Stimulated activated CD4-positive, alpha-beta T cell treated with anti-CD3 and anti-CD28 coated beads, Interleukin-12 subunit alpha, Interleukin-12 subunit beta, amount 100 ng/mL, for 48 hours (primary cell): ENCODE measurements at places on chromosomes 7 and 10.

GRCh38 chr7:34031156-34031555, 125.8 kb downstream of the BMPER start:
- DNase-seq = no peak

DNA sequence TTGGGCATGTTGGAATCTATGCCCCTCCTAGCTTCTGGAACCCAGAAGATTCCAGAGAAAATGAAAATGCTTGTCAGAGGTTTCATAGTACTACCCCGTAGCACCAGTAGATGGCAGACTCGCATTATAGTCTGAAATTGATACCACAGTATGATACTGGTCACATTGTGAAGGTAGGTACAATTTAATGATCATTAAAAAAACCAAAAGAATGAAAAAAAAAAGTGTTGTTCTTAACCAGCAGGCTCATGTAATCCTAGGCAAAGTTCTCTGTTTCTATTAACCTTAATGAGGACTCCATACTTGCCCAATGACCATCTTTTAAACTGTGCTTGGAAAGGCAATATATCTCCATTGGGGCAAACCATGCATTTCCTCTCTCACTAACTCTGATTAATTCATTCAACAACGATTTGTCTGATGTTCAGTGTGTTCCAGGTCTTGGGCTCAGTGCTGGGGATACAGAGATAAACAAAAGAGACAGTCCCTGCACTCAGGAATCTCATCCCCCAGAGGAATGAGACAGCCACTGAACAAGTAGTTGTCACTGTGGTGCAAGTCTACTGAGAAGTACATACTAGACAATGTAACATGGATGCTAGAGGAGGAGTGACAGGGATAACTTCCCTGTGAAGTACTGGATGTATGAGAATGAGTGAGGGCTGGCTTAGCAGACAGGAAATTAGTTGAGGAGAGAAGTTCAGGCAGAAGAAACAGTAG, 223.5 kb upstream of the PHYHIPL start:
- DNase-seq = no peak

GRCh38 chr7:27178366-27178765, 4.2 kb upstream of the HOXA10 start:
- DNase-seq = no peak

DNA sequence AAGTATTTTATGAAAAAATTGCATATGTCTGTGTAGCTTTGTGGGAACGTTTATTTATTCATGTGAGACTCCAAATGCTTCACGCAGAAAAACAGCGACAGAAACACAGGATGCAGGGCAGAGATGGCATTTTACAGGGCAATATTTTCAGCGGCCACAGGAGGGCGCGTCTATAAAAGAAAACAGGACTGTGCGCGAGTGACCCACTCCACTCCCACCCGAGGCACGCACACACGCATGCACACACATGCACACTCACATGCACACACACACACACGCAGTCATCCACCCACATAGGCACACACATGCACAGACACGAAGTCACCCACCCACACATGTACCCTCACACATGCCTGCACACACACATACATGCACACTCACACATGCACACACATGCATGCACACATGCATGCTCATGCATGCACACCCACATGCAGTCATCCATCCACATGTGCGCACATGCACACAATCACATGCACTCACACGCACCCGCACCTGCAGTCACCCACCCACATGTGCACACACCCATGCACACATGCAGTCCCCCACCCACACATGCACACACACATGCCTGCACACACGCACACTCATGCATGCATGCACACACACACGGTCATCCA, 96.3 kb downstream of the DNAJB6 start:
- peak; percentile 32 for DNase-seq

GRCh38 chr7:116214921-116215320, 4.6 kb downstream of the TES start:
- no peak for DNase-seq

DNA sequence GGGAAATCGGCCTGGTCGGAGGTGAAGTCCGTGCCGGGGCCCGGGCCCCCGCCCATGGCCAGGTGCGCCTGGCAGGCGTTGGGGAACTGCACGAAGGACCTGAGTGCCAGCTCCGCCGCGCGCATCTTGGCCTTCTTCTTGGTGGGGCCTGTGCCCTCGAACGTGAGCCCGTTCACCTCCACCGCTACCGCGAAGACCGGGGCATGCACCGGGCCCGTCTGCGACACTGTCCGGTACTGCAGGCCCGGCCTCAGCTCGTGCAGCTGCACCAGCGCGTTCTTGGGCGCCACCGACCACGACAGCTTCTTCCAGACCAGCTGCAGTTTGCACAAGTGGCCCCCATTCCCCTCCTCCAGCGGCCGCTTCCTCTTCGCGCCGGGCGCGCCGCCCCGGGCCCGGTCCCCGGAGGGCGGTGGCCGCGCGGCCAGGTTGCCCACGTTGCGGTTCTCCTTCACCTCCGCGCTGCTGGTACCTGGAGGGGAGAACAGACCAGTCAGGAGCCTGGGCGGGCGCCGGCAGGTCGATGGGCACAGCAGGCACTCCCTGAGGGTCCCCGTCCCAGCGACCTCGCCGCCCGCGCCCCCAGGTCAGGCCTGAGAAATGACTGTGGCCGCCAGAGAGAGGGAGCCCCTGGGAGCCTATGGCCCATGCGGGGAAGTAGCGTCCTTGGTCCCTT, 307.4 kb downstream of the WDR37 start:
- DNase-seq = no peak

- DNase-seq = no peak
These were observed 170.4 kb downstream of the PRKAG2 start for GRCh38 chr7:151706277-151707104.

DNA sequence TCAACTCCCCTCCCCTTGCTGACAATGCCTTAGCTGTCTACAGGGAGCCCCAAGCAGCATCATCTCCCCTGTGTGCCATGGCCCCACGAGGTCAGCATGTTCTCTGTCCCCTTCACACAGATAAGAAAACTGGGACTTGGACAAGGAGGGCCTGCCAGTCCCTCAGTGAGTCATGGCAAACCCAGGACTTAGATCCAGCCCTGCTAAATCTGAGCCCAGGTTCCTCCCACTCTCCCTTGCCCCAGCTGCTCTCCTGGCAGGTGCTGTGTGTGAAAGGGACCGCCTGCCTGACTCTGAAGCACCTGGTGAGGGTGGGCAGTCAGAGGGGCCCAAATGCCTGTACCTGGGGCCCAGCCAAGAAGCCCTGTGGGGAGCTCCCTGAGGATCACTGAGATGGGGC, 7.4 kb downstream of the CRHR2 start:
- DNase-seq = no peak

GRCh38 chr7:142887282-142888015, 1.9 kb upstream of the TRPV6 start:
- DNase-seq = no peak

- DNase-seq = no peak
These were observed 397.2 kb downstream of the PLXNA4 start for GRCh38 chr7:132179080-132179430.

- no peak for DNase-seq
These were observed 36.2 kb downstream of the NAMPT start for GRCh38 chr7:106248600-106248999.

GRCh38 chr7:94655126-94655847, 646 bp downstream of the SGCE start:
- DNase-seq = no peak

- DNase-seq = no peak
These were observed 245.9 kb downstream of the AHR start for GRCh38 chr7:17544401-17544800.

DNA sequence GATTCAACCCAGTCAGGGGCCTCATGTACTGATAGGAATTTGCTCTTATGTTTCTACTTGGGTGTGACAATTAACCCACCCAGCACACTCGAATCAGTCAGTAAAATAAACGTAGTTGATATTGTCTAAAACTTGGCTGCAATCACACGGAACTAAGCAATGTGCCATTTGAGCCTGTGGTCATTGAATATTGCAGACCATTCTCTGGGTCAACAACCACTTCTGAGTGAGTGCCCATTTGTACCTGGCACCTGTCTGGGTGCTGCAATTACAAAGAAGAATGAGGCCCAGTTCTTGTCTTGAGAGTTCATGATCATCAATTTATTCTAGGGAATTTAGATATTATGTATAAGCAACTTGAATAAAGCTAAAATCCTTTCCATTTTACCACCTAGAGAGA, 29.8 kb downstream of the NPY start:
- DNase-seq = no peak

GRCh38 chr7:111358915-111359314, 203.4 kb downstream of the IMMP2L start:
- DNase-seq = no peak

DNA sequence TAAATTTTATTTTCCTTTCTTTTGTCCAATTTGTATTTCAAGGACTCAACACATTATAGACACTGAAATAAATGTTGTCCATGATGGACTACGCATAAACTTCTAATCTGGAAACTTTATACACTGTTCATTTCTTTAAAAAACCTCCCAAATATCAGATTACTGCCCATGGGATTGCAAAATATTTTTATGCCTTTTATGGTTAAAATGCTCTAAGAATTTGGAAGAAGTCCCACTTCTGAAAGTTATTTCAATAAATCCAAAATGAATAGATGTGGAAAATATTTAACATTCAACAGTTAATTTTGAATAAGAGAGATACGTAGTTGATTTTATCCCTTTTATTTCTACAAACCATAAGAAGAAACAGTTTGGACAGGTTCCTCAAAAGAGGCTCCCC, 46.1 kb downstream of the CABCOCO1 start:
- no peak for DNase-seq

GRCh38 chr10:64142395-64142794, 621.2 kb downstream of the REEP3 start:
- no peak for DNase-seq

DNA sequence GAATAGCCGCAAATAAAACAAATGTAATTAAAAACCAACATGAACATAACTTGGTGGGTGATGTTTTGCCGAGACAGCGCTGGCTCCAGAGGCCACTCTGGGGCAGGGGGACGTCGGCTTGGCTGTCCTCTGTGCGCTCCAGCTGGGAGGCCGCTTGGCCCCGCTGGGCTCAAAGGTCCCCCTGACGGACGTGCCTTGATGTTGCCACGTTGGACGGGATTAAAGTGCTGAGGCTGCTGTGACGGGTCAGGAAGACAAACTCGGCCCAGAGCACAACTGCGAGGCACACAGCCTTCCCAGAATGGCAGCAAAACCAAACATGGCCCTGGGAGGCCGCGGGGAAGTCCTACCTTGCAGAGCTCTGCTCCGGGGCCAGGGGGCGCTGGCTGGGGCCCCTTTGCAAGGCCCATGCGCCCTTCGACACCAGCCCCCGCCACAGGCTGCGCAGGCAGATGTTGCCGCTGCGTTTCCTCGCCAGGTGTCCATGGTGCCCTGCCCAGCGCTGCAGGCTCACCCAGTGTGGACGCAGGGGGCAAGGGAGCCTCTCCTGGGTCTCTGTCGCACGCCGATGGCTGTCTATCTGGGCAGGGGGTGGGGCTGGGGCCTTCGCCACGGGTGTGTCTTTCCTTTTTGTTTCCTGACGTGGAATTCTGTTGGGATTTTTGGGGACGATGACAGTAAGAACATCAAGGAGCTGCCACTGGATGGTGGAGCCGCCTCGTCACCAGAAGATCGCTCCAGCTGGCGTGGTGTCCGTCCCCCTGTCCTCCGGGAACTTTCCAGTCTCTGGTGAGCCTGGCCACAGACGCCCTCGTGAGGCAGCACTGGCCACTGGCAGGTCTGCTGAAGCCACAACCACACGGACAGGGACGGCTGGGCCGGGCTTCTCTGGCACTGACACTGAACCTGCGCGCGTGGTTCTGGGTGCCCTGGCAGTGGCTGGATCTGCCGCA, 99.6 kb upstream of the DIP2C start:
- peak; percentile 10 for DNase-seq

DNA sequence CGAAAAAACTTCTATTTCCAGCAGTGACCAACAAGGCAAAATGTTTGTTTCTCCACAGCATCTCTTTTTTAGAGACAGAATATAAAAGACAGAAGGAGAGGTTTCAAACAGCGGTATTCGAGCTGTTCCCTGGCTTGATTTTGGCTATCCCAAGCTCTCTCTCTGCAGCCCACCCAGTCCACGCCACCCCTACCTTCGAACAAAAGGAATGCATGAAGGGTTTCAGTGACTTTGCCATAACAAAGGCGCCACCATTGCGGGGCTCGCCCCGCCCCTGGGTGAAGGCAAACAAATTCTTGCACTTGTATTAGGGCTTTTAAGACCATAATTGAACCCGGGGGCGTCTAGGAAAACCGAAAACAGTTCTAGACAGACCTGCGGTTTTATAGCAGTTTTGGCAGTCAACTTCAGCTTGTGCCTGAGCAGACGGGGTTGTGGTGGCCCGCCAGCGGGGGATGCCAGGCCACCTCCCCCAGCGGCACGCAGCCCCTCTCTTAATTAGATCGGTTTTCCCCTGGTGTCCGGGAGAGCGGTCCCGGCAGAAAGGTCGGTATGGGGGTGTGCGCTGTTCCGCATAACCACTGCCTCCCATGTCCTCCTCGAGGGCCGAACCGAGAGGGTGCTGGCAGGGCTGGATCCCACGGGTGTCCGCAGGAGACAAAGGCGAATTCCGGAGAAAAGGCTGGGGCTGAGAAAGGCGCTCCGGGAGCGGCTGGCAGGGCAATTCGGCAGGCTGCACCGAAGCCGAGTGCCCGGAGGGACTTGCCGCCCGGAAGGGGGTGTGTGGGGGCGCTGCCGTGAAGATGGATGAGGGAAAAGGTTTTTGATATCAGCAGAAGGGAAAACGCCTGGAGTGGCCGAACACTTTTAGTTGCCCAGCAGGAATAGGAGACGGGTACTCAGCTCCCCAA, 2.7 kb upstream of the HOXA11 start:
- DNase-seq = no peak

- DNase-seq = no peak
These were observed 51.5 kb downstream of the RBM17 start for GRCh38 chr10:6140141-6140841.

- DNase-seq = no peak
These were observed 81.0 kb upstream of the SLF2 start for GRCh38 chr10:100831742-100832141.

GRCh38 chr10:60549686-60550085, 160.0 kb upstream of the ANK3 start:
- DNase-seq = no peak

DNA sequence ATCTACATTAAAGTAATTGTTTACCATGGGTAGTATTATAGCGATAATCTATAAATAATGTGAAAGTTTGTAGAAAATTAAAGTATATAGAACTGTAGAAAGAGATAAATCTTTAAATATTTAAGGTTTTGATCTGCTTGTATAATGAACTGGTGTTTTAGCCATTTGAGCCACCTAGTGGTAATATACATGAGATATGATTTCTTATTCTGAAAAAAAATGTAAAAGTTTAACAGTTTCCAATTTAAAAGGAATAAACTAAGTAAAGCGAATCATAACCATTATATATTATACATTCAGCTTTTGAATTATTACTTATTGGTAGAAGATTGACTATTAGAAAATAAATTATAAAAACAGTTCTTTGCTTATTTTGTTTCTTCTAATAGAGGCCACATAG, 91.2 kb downstream of the OTUD1 start:
- DNase-seq = no peak

- peak; percentile 53 for DNase-seq
These were observed 683 bp upstream of the ENTPD7 start for GRCh38 chr10:99658622-99659030.

GRCh38 chr7:23685731-23686130, 5.7 kb downstream of the FAM221A start:
- DNase-seq = no peak
